SW480 (cell line): ENCODE measurements at places on chromosomes 5 and 9.
A peak's percentile ranks its signal among the peaks of the same experiment; 100 is the strongest.

DNA sequence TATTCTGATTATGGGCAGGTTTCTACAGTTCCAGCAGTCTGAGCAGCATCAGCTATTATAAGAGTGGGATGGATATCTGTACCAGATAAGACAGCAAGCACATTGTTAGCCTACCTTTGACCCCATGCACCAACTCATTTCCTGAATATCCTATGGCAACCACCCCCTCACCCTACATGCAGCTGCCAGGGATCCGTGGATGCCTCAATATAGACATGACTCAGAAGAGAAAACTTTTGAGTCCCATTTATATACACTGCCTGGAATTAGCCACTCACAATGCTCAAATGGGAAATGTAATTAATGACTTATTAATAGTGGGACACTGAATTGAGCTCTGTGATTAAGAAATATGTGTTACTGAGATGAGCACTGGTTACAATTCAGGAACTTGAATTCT, 124.4 kb downstream of the SSBP2 start:
- DNase-seq, result peak; percentile 94

DNA sequence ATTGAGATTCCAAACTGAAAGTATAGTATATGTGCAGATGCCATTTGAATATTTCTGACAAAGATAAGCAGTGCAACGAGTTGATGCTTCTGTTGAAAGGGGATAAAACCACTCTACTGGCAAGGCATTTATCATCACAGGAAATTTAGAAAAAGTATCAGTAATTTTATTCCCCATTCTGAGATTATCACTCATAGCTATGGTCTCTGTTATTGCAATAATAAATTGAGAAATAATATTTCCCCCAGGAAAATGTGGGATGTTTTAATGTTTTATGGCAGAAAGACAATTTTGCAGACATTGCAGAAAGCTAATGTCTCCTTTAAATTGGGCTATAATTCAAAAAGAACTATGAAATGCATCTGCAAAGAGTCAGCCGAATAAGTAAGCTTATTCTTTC, 1612.7 kb upstream of the ACO1 start:
- DNase-seq, result no peak

- no peak for DNase-seq
Measured at GRCh38 chr5:9401786-9402472, 143.9 kb downstream of the SEMA5A start.

DNA sequence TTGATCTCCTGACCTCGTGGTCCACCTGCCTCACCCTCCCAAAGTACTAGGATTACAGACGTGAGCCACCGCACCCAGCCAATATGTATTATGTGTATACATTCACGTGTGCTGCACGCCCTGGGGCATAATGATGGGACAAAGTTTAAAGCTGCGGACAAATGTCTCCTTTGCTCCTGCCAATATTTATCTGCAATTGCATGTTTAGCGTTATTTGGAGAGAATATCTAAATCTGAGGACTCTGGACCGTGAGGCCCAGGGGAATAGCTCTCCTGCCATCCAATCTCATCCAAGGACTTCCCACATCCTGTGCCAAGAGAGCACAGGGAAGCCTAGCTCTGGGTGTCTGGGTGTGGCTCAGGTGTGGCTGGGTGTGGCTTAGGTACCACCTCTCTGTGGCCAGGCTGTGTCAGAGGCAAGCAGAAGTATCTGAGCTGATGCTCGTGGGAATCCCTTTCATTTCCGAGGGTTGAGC, 6.9 kb upstream of the BOD1 start:
- peak; percentile 95 for DNase-seq

- DNase-seq, result no peak
Measured at GRCh38 chr9:130305381-130305780, 39.8 kb downstream of the HMCN2 start.

DNA sequence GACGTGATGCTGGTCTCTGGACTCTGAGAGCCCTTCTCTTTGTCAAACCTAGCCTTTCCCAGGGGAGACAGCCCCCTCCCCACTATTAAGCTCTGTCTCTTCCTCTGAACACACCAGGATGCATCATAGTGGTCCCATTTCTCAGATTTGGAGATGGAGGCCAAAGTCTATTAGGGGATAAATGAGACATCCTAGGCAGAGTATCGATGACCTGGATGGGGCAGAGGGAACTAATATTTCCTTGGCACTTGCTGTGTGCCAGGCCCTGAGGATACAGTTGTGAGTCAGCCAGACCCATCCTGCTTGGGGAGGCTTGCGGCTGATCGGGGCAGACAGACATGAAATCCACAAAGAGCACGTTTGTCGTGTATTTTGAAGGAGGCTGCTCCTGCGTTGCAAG, 5.2 kb downstream of the DNM1 start:
- DNase-seq, result no peak

DNA sequence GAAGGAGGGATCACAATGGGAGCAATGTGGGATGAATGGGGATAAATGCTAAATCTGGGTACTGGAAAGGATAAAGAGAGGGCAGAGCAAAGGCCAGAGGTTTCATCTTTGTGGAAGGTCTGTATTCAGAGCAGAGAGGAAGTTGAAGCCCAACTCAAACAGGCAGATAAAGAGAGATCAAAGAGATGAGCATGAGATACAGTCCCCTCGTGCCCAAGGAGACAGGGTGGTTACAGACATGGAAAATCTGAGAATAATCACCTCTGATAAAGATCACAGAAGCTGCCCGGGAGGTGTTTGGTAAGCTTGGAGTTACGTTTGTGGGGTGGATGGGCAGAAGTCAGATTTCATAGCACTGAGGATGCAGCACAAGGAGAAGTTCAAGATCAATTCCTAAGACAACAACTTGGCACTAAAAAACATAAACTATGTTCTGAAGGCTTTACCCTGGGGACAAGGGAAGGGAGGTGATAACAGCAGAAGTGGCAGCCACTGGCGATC, 459 bp upstream of the ERAP2 start:
- DNase-seq, result peak; percentile 52
